Stimulated activated CD4-positive, alpha-beta T cell treated with anti-CD3 and anti-CD28 coated beads, Interleukin-1b, Interleukin-23, amount 100 ng/mL, for 1 hour (primary cell): ENCODE measurements at places on chromosomes 6 and 20.

- DNase-seq = no peak
Measured at GRCh38 chr6:90765895-90766294, 179.0 kb upstream of the MAP3K7 start.

GRCh38 chr6:74117113-74117512 is 421.1 kb downstream of the CD109 start:
- DNase-seq = no peak

DNA sequence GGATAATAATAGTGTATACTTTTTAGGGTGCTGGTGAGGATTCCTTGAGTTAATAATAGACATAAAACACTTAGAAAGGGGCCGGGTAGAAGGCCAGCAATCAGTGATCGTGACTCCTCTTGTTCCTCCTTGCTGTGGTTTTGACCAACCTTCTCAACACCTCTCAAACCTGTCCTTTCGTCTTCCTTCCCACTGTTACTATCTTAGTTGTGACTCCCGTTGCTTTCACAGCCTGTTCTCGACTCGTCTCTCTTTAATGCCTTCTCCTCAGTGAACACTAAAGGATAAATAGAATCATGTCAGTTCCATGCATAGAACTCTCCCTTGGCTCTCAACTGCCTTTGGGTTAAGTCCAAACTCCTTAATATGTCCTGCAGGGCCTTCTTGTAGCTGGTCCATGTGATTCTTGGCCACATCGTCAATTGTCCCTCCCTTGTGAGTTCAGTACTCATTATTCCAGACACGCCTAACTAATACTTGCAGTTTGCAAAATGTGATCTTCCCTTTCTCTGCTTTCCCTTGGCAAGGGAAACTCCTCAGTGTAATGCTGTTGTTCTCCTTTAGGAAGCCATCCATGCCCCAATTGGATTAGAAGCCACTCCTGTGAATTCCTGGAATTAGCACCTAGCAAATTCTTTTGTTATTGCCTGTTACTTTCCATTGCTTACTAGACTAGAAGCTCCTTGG is 164.9 kb downstream of the UTRN start:
- DNase-seq = no peak

DNA sequence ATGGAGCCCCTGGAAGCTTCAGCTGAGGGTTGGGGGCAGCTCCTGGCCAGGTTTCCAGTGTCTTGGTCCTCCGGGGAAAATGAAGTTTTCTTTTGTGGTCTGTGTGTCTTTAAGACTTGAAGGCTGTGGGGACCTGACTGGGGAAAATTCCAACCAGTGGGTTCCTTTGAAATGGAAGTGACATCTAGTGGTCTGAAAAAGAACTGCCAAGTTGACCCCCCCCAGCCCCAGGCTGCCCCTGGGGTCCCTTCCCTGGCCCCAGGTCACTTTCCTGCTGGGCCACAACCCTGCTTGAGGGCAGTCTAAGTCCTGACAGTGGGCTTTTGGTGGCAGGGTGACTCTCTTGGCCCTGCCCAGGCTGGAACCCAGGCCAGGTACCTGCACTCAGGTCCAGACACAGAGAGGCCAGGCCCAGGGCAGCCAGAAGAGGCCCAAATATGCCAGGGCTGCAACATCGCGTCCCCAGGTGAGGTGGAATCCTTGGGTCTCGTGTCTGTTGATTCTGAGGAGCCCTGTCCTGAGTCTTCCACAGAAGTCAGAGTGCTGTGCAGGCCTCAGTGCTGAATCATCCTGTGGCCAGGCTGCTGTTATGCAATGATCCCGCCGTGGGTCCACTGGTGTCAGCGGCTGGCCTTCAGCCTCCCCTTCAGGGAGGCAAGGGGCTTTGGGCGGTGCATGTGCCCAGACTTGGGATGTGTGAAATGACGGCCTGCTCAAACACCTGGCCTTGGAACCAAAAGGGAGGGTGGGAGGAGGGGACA is 68.4 kb downstream of the VEGFA start:
- no peak for DNase-seq

DNA sequence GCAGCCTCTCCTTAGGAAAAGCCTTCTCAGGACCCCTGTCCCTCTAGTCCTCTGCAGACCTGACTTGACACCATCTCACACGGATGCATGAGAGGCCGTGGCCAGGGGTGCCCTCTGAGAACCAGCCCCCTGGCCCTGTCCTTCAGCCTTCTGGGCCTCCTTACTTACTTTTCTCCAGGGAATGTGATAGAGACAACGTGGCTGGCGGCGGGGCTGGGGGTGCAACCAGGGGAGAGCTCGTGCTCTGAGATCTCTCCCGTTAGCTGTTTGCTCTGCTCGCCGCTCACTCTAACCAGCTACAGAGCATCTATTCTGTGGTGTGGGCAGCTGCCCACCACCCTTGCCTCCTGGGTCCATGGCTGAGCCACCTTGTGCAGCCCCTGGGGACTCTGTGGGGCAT is 14.7 kb downstream of the GPR31 start:
- no peak for DNase-seq

DNA sequence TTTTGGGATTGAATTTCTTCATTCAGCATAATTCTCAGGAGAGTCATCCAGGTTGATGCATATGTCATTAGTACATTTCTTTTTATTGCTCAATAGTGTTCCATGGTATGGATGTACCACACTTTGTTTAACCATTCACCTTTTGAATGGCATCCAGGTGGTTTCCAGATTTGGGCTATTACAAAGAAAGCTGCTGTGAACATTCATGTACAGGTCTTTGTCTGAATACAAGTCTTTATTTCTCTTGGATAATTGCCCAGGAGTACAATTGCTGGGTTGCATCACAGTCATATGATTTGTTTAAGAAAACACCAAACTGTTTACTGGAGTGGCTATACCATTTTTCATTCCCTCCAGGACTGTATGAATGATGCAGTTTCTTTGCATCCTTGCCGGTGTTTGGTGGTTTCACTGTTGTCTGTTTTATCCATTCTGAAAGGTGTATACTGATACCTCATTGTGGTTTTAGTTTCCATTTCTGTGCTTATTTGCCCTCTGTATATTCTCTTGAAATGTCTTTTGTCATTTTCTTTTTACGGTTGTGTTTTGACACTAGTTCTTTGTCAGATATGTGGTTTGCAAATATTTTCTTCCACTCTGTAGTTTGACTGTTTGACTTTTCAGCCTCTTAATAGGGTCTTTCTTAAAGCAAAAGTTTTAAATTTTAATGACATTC is 8.8 kb downstream of the CDKAL1 start:
- DNase-seq = no peak

- no peak for DNase-seq
Measured at GRCh38 chr6:140045116-140045515, 670.7 kb upstream of the CITED2 start.

DNA sequence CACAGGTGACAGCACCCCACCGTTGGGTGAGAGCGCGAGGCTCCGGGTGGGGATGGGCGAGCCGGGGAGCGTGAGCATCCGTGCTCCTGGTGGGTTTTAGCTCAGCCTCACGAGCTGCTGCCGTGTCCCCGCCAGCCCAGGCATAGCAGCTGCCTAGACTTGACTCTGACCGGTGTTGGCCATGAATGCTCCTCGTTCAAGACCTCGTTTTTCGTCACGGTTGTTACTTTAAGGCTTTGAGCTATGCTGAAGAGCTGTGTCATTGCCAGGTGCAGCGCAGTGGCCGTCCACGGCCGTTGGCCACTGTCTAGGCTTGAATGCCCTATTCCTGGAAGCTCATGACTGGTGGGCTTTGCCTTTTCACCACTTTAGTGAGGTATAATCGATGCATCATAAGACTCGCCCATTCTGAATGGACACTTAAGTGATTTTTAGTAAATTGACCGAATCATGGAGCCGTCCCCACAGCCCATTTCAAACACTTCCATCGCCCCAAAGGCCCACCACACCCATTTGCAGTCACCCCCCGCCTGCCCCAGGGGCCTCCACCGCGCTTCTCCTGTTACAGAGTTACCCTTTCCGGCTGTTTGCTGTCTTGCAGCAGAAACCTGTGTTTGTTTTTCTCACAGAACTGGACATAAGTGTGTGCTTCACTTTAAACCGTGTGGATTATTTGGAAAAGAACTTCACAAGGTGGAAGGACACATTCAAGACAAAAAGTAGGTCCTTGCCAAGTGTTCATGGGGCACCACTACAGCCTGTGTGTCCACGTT is 21.4 kb upstream of the ADRM1 start:
- DNase-seq = no peak

DNA sequence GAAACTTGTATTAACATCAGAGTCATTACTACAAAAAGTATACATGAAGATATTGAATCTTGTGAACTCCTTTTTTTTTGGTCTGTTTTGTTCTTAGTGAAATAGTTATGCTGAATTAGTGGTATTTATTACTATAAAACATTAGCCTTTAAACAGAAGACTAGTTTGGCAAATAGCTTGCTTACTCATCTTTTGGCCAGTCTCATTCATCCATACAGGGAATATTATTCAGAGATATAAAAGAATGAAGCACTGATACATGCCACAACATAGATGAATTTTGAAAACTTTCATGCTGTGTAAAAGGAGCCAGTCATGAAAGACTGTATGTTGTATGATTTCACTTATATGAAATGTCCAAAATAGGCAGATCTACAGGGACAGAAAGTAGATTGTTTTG is 205.9 kb downstream of the ZFAND3 start:
- DNase-seq = no peak

DNA sequence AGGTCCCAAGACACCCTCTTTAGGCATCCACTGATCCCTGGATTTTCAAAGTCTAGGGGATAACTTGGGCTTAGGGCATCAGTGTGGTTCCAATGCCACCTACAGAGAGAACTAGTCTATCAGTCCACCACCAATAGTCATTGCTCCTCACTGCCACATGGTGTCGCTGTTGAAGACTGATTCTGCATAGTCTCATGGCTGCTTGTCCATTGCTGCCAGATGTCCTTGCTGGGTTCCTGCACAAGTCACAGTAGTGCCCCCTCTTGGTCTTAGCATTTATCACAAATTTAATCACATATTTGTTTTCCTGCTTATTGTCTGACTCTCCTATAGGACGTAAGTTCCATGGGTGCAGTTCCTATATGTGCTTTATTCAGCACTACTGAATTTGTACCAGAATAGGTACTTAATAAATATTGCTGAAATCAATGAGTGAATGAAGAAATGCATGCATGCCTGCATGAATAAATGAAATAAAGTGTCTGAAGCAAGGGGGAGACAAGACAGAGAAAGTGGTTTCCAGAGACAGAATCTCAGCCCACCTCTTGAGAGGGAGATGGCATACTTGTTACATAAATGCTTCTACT is 45.9 kb upstream of the RALY start:
- DNase-seq = no peak

GRCh38 chr6:150765067-150765764 is 100.3 kb upstream of the MTHFD1L start:
- no peak for DNase-seq

DNA sequence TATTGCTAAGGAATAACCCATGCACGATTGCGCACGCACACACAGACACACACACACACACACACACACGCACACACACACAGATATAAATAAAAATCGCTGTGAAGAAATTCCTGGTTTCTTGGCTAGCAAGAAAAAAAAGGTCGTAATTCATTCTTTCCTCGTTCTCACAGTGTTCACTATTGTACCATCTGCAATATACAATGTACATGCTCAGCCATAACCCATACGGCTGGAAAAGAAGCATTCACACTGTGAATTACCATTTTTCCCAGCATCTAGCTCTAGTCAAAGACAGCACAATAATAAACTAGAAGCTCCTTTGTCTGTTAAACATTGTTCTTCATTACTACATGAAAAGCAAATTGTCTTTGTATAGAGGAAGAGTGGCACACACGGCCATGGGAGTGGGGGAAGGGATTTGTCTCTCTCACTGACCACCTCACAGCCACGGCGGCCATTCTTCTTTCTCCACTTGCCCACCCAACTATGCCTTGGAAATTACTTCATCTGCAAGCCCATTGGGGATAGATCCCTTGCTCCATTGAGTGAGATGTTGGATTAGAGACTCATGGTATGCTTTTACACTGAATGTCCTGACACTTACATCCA is 115.3 kb upstream of the ID4 start:
- no peak for DNase-seq

DNA sequence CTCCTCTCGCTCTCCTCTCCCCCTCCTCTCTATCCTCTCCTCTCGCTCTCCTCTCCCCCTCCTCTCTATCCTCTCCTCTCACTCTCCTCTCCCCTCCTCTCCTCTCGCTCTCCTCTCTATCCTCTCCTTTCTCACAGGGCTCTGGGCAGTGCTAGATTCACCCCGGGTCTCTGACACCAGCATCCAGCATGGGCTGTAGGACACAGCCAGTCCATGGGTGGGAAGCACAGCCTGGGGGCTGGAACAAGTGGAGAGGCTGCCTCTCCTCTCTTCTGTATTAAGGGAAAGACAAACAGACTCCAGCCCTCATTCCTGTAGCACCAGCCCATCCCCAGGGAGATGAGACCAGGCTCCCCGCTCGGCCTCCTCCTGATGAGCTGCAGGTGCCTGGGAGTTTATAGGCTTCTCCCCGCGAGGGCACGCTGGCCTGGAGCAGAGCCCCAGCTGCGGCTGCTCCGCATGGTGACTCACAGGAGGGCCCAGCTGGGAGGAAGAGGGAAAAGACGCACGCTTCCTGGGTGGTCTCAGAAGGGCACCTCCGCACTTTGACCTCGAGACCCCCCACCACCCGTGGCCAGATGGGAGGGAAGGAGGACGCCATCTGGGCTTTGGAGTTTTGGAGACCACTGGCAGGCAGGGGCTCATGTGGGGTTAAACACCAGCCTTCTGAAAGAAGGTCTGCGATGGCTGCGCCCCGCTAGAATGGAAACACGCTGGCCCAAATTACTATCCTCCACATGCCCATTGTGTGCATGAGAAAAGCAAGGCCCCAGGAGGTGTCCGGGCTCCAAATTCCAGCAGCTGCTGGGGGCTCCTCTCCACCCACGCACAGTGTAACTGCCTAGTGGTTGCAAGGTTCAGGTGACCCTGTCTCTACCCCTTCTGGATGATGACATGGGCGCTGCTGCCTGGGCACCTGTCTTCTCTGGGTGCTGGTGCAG is 68.0 kb downstream of the BMP7 start:
- no peak for DNase-seq

GRCh38 chr6:169376458-169376857 is 122.8 kb upstream of the THBS2 start:
- no peak for DNase-seq

- DNase-seq = no peak
Measured at GRCh38 chr6:142074516-142074915, 58.2 kb upstream of the GJE1 start.

DNA sequence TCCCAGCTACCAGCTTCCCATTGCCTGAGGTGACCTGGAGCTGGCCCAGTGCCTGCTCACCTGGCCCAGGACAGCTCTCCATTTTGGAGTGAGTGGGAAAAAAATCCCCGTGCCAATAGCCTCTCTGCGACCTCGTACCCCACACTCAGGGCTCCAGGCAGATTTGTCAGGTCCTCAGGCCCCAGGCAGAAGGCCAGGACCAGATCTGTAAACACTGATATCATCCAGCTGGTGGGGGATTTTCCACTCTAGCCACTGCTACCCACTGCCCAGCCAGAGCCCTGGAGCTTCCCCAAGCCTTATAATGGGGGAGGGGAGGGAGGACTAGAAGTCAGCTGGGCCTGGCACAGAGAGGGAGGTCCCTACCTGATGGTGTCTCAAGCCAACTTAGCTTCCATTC is 1.3 kb upstream of the PGC start:
- no peak for DNase-seq

- DNase-seq = no peak
Measured at GRCh38 chr20:38156888-38157634, 8.0 kb downstream of the TGM2 start.
